Fibroblast of skin of right quadriceps (primary cell): ENCODE measurements at places on chromosomes 12 and 14.
A peak's percentile ranks its signal among the peaks of the same experiment; 100 is the strongest.

DNA sequence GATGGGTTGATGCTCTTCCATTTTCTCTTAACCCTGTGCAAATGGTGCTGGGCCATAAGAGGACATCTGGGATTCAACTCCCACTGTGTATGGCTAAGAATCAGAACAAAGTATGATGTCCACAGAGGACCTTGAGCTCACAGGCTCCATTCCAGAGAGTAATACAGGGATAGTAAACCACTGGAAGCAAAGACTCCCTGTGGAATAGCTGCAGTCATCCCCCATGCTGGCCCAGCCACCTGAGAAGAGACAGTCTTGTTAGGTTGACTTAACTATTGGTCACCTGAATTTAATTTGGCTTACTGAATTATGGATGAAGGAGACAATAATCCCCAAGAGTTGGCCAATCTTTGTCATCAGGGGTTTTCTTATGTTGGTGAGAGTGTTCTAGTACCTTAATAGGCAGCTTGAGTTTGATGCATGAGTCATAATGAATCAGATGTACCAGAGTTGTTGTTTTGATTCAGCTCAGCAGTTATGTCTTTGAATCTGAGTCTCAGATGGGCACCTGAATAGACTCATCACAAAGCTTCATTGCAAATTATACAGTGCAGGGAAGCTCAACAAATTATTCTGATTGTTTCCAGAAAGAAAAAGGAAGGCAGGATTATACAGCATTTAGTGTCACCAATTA lies 122.7 kb downstream of the SSPN start:
- peak; percentile 65 for DNase-seq

GRCh38 chr12:67952787-67953186 lies 36.5 kb upstream of the IFNG-AS1 start:
- DNase-seq: no peak

DNA sequence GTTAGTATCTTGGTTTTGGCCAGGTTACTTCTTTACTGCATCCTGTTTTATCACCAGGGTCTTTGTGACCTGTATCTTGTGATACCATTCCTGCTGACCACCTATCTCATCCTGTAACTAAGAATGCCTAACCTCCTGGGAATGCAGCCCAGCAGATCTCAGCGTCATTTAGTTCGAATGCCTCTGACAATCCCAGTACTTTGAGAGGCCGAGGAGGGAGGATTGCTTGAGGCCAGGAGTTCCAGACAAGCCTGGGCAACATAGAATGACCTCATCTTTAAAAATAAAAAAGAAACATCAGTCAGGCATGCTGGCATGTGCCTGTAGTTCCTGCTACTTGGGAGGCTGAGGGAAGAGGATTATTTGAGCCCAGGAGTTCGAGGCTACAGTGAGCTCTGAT lies 206.5 kb downstream of the SUDS3 start:
- DNase-seq: no peak

DNA sequence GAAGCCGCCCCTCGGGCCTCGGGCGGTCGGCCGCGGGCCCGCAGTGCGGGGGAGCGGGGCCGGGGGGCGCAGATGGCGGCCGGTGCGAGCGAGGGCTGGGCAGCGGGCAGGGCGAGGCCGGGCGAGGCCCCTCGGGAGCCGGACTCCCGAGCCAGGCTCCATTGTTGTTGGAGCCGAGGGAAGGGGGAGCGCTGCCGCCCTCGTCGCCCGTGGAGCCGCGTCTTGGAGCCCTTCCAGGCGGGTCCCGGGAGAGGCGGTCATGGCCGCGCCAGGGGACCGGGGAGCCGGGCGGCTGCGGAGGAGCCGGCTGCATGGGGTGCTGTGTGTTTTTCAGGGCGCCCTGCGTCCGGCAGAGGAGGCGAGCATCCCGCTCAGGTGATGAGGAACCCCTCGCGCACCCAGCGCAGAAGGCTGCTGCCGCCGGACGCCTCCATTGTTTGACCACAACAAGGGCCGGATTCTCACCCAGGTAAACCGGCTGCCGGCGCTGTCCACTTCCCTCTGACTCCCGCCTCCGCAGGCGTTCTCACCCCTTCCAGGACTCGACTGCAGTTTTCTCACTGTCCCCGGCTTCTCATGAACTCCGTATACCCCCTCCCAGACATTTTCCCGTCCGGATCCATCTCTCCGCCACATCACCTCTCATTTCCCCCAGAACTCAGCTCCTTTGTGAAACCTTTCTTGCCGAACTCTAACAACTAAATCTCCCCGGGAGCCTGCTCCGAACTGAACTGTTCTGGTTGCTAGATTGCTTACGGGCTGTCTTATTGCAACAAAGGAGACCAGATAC lies 732 bp downstream of the ZNF664 start:
- no peak for DNase-seq

DNA sequence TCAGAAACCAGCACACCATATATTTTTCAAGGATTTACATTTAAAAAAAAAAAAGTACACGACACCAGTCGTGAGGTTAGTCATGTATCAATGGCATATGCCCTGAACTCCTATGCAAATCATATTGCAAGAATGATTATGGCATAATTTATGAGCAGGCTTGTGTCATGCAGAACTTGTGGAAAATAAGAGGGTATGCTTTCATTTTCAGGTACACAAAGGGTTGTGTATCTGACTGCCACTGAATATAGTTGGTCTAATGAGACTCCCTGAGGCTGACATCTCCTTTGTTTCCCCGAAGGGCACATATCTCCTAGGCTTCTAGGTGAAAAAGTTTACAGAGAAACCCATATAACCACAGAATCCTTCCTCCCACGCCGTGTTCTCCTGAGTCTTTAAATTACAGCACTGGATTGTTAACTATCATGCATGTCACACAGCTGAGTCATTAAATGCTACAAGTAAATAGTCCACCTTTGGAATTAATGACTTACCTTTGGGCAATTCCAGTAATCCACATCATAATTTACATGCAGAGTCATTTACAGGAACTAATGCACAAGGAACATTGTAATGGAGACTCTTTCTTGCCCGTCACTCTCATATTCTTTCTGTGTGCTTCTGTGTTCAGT lies 356.7 kb upstream of the DIO2 start:
- DNase-seq: peak; percentile 58

DNA sequence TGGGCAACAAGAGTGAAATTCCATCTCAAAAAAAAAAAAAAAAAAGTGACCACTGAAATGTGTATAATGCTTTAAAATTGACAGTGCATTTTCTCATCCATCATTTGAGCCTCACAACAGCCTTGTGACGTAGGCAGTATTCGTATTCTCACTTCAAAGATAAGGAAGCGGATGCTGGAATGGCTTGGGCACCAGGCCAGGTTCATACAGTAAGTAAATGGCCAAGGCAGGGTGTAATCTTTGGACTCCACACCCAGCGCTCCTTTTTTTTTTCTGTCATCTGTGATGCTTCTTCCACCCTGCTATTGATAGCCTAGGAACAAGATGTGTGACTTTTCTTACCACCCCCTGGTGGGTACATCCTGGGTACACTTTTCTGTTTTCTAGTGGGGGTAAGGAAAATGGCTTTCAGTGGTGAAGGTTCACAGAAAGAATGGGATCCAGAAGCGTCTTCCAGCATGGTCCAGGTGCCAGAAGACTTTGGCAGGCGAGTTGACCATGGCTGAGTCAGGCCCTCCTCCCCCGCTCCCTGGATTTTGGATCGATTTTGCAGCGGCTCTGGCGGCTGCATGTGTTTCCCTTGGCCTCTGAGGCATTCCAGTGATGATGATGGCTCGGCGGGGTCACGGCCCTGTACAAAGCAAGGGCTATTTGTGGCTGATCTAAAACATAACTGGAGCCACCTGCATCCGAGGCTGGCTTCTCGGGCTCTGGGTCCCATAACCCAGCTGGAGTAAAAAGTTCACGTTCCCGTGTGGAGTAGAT lies 110.6 kb downstream of the CACNA1C start:
- peak; percentile 82 for DNase-seq
